BE2C (cell line): ENCODE measurements at places on chromosomes 2 and 18.

GRCh38 chr2:67479261-67479660 is 82.1 kb downstream of the ETAA1 start:
- no peak for DNase-seq

DNA sequence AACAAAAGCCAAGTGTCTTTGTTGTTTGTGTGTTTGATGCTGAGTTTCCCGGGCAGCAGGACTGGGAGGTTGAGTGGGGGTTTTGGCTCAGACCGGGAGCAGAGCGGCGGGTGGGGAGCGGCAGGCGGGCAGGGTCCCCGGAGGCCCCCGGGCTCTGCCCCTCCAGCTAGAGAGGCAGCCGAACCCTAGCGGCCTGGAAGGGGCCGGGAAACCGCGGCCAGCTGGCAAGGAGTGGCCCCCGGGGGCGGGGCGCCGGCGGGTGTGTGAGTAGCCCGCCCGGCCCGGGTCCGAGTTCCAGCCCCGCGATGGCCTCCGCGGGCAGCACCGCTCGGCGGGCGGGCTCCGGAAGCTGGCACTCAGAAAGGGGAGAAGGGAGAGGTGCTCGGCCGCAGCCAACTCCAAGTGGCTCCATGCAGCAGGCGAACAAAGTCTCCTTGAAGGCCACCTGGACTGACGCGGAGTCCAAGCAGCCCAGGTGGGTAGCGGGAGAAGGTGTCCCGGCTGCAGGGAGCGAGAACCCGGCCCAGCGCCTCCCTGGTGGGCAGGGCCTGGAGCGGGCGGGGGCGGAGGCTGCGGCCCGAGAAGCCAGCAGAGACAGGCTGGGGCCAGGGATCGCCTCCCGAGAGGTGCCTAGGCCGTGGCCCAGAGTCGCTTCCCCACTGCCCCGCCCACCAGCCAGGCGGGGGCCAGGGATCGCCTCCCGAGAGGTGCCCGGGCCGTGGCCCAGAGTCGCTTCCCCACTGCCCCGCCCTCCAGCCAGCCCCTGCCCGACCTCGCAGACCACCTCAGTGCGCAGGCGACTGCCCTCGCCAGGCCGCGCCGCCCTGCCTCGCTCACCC is at the start of gene ANKRD53:
ANKRD53 (plus strand) TSS at position 290 of the 839 bp plus-strand sequence; CDS start at position 306, 16 bp downstream.
- no peak for DNase-seq

- DNase-seq = no peak
Measured at GRCh38 chr2:241913703-241914102, 44.2 kb downstream of the RTP5 start.

DNA sequence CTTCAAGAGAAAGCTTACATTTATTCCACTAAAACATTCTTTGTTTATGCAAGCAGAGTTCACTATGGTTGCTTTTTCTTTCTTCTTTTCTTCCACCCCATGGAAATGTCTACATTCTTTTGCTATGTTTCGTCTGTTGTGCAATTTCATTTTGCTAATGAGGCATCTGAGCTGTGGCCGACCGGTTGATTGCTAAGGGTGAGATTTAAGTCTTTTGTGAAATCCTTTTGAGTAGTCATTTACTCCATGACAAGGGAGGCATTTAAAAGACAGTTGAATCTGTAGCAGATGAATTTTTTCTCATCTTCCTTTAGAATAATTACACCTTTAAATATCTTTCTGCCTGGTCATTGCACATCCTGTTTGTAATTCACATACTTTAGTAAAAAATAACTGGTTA is 324.1 kb upstream of the THUMPD2 start:
- no peak for DNase-seq

GRCh38 chr2:181679544-181679979 is 755 bp downstream of the NEUROD1 start:
- DNase-seq = no peak

DNA sequence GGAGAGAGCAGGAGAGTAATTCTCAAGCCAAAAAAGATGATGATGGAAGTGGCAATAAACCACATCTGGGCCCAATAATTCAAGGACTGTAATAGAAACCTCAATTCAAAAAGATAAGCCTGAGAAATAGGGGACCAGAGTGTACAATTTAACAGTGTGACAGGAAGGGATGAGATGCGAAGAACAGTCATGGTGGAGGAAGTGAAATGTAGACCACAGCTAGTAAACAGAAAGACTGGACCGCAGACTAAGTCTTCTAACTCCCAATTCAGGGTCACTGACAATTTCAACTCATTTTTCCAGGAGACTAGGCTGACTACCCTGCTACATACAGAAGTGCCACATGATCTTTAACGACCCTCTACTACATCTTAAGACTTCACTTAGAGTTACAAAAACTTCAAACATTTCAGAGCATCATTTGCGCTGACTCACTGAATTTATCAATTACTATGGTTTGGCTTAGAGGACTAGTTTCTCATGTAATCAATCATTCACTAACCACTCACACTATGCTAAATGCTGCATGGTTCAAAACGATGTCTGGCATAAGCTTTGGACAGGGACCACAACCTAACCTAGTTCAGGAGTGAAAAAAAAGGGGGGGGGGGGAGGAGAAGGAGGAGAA is 9.0 kb downstream of the CUL3 start:
- DNase-seq = no peak

DNA sequence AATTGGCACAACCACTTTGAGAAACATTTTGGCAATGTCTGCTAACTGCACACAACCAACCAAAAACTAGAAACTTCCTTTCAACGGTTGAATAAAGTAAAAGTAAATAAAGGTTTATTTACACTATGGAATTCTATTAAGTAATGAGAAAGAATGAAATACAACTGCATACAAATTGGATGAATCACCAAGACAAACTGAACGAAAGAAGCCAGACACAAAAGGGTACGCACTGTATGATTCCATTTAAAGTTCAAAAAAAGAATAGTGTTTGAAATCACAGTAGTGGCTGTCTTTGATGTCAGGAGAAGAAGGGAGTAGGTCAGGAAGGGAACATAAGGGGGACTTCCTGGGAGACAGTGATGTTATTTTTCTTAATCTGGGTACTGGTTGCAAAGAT is 46.5 kb upstream of the SULT1C3 start:
- DNase-seq = no peak

DNA sequence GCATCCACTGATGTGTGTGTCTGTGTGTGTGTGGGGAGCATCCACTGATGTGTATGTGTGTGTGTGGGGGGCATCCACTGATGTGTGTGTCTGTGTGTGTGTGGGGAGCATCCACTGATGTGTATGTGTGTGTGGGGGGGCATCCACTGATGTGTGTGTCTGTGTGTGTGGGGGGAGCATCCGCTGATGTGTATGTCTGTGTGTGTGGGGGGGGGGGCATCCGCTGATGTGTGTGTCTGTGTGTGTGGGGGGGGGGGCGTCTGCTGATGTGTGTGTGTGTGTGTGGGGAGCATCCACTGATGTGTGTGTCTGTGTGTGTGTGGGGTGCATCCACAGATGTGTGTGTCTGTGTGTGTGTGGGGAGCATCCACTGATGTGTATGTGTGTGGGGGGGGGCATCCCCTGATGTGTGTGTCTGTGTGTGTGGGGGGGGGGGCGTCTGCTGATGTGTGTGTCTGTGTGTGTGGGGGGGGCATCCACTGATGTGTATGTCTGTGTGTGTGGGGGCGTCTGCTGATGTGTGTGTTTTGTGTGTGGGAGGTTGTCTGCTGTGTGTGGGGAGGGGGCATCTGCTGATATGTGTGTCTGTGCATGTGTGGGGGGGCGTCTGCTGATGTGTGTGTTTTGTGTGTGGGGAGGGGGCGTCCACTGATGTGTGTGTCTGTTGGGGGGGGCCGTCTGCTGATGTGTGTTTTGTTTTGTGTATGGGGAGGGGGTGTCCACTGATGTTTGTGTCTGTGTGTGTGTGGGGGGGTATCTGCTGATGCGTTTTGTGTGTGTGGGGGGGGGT is 125.9 kb downstream of the NFATC1 start:
- DNase-seq = no peak

DNA sequence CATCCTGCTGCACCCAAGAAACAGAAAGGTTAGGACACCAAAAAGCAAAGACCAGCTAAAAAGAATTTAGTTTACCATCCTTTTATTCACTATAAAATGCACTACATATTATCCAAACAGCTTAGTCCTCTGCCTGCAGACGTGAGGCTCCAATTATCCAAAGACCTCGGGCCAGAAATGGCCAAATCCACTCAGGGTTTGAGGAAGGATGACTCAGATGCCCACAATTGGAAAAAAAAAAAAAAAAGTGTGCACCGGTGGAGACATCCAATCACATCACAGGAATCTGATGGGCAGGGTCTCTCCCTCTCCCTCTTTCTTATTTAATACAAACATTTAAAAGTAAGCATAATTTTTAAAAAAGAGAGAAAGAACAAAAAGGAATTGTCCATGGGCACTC is 65.7 kb downstream of the TRABD2A start:
- DNase-seq = no peak

- DNase-seq = no peak
Measured at GRCh38 chr2:145484448-145485097, 964.7 kb upstream of the ZEB2 start.

DNA sequence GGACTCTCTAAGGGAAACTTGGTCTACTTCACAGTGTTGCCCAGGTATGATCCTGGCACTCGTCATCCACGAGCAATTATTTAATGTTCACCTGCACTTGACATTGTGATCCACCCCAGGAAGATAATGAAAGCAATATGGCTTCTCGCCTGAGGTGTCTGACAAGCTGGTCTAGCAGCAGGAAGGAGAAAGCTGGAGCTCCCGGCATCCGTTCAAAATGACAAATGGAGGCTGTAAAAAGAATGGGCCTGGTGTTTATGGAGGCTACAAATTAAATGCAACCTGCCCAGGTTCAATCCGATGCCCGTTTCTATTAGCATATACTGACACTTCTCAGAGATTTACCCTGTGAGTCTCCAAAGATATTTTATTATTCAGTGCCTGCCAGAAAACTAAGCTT is 317.6 kb downstream of the CTNNA2 start:
- no peak for DNase-seq

DNA sequence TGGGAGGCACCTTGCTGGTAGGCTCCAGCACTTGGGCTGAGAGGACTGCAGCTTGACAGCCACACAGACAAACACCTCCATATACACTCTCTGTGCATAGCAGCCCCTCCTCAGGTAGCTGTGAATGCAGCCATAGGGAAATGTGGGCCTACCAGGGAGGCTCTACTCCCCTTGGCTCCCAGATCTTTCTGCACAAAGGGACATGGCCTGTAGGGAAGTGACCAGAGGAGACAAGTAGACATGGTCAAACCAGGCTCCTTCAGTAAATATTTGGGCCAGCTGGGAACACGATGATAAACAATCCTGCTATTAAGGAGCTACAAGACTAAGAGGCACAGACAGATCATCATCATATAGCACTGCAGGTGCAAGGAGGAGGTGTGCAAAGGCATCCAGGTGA is 35.9 kb upstream of the PDCL3 start:
- DNase-seq = no peak

DNA sequence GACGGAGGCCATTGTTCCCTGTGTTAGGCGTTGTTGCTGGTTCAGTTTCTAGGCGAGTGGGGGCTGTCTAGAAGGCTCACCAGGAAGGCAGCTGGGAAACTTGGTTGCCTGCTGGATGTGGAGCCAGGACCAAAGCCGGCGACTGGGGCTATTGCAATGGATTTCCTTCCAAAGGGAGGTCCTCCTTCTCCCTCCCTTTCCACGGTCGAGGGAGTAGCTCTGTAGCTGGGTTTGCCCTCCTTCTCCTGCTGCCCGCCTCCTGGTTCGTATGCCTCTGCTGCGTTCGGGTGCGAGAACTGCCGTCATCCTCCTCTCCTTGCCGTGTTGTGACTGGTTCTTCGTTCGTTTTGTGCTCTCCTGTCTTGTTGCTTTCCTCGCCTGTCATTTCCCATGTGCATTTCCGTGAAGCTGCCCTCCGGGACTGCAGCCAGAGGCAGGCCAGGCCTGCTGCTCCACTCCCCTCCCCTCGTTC is 203.4 kb downstream of the NEDD4L start:
- peak; percentile 43 for DNase-seq

DNA sequence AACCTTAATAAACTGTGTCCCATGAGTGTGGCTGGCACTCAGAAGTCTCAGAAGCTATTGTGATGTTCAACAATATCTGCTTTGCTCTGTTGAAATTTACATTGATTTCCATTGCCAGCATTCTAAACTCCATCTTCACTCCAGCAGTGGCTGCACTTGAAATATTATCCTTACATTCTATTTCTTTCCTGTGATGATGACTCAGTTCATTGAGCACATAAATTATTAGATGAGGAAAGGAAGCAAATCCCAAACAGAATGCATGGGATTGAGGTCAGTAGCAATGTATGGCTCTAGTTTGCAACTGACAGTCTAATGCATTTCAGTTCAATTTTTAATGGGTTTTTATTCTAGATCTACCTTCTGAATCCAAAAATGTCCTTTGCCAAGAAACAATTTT is 92.4 kb upstream of the TTN start:
- no peak for DNase-seq

DNA sequence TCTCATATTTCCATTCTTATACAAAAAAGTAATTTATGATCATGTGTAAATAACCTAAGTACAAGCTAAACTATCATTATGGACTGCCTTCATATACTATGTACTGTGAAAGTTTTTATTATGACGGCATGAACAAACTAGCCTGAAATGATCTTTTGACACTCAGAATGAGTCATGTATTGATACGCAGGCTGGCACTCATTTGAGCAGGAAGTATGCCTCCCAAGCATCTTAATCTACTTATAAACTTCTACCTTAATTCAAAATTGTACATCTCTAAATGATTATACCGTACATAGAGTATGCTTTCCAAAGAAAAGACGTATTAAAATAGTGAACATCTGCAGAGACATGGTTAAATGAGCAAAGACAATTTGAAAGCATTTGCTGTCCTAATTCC is 207.1 kb upstream of the SPOPL start:
- no peak for DNase-seq

GRCh38 chr18:49023271-49023937 is 72.6 kb upstream of the SMAD7 start:
- no peak for DNase-seq

DNA sequence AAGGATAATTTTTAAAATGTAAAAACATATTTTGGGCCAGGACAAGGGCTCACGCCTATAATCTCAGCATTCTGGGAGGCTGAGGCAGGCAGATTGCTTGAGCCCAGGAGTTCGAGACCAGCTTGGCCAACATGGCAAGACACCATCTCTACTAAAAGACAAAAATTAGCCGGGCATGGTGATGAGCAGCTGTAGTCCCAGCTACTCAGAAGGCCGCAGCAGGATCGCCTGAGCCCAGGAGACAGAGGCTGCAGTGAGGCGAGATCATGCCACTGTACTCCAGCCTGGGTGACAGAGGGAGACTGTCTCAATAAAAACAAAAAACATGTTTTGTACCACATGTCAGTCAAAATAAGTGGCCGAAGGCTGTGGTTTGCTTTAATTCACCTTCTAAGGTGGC is 122.5 kb downstream of the HDAC4 start:
- DNase-seq = no peak

DNA sequence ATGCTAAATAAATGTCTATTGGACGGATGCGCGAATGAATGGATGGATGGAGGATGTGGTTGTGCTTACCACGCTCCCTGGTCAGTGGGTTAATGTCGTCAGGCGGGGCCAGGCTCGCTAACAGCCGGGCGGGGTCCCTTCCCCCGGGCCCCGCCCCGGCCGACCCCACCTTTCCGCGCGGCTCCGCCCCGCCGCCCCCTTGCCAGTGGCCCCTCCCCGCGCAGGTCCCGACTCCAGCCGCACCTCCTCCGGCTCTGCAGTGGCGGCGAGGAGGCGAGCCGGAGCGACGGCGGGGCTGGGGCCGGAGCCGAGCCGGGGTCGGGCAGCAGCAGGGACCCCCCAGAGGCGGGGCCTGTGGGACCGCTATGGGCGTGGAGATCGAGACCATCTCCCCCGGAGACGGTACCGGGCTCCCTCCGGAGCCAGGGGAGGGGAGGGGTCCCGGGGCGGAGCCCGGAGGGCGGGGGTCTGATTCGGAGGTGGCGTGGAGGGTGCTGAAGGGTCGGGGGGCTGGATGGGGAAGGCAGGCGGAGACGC is at the start of gene FKBP1B:
FKBP1B (plus strand) TSS at position 257 of the 537 bp plus-strand sequence; CDS start at position 366, 109 bp downstream.
- peak; percentile 91 for DNase-seq
